Stimulated activated CD4-positive, alpha-beta T cell treated with anti-CD3 and anti-CD28 coated beads, Interleukin-4, amount 100 ng/mL, for 24 hours (primary cell): ENCODE measurements at places on chromosomes 3 and 15.
A peak's percentile ranks its signal among the peaks of the same experiment; 100 is the strongest.

DNA sequence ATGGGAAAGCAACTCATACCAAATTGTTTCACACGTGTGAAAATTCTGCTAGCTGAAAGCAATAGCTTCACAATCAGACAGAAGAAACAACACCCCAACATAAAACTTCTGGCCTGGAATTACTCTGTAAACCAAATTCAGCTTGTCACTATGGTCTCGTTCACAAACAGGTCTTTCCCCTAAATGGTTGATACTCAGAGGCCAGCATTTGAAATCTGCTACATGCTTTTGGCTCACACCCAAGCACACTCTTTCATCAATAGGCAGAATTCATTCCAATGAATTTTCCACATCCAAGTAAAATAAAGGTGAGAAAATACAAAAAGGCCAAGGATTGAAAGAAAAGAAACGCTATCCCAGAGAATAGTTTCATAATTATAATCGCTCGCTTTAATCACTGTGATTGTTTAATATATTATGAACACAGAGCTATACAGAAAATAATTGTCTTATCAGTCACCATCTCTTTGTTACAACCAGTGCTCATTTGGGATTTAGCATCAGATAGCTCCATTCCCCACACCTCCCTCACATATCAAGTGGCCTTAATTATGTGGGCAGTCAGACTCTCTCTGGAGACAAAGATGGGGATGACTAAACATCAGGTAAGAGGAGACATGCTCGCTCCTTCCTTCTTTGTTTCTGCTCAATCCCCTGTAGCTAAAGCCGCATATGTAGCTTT, 503.8 kb upstream of the ARRDC4 start:
- no peak for DNase-seq

DNA sequence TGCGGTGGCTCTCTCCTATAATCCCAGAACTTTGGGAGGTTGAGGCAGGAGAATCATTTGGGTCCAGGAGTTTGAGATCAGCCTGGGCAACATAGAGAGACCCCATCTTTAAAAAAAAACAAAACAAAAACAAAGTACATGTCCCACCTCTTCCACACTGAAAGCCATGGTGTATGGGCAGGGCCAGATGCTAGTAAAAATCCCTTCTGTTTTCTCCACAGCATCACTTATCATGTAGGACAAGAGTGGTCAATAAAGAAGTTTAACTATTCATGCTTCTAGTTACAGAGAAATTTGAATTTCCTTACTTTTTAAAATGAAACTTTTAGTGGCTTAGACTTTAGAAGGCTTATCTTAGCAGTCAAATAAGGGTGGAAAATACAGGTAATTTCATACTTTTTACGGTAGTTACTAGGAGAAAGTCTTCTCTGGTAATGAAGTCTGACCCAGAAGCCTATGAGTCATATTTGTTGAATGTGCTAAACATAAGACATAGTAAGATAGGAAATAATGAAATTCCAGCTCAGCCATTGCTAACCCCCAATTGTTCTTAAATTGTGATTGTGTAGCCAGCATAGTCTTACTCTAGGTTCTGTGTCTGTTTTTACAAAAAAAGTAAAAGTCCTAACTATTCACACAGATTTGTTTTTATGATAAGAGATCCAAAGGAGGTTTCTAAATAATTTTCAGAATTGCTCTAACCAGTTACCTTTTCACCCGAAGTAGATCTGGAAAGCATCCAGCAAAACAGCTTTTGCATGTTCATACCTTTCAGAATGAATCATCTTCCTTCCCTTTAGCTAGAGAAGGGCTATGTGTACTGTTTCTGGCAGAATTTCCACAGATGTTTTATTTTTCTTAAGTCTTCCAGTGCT, 16.4 kb upstream of the ZNF609 start:
- DNase-seq = peak; percentile 35

DNA sequence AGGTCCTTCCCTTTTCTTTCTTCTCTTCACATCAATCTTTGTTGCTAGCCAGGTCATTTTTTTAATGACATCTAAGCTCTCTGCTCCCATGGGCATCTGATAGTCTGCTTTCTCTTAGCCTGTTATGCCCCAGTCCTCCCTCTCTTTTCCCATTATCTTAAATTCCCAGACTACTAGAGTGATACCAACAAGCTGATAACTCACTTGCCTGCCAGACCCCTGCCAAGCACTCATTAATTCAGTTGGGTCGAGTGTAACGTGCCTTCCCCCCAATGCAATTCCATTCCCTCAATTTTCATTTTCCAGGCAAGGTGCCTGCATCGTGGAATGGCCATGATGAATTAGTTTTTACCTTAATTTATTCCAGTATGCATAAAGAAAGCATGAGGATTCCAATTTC, 450.8 kb upstream of the ADAMTS9 start:
- no peak for DNase-seq

GRCh38 chr3:38099518-38099917, 37.4 kb downstream of the ACAA1 start:
- DNase-seq = no peak

GRCh38 chr3:54936561-54936960, 8.7 kb upstream of the LRTM1 start:
- no peak for DNase-seq
